ENCODE measurements at places on chromosomes 3 and 15. TPM values are rescaled to one million over a fixed set of nuclear protein-coding genes. Genes with fewer than 3 reads are reported as not detected.

DNA sequence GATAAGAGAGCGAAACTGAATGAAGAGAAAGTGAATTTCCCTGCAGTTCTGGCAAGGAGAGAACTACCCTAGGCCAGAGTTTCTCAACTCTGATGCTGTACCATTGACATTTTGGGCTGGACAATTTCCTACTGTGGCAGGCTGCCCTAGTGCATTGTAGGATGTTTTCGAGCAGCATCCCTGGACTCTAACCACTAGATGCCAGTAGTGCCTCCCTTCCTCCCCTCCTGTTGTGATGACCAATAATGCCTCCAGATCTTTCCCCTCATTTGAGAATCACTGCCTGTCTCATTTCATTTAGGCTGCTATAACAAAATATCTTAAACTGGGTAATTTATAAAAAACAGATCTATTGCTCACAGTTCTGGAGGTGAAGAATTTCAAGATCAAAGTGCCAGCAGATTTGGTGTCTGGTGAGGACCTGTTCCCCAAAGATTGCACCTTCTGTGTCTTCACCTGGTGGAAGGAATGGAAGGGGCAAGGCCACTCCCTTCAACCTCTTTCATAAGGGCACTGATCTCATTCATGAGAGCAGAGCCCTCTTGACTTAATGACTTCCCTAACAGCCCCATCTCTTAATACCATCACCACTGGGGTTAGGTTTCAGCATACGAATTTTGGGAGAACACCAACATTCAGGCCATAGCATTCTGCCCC lies 188.9 kb upstream of the MEIS2 start:
- DNase-seq = peak; percentile 3

- no peak for DNase-seq
Measured at GRCh38 chr15:70430069-70430468, 332.4 kb upstream of the TLE3 start.

DNA sequence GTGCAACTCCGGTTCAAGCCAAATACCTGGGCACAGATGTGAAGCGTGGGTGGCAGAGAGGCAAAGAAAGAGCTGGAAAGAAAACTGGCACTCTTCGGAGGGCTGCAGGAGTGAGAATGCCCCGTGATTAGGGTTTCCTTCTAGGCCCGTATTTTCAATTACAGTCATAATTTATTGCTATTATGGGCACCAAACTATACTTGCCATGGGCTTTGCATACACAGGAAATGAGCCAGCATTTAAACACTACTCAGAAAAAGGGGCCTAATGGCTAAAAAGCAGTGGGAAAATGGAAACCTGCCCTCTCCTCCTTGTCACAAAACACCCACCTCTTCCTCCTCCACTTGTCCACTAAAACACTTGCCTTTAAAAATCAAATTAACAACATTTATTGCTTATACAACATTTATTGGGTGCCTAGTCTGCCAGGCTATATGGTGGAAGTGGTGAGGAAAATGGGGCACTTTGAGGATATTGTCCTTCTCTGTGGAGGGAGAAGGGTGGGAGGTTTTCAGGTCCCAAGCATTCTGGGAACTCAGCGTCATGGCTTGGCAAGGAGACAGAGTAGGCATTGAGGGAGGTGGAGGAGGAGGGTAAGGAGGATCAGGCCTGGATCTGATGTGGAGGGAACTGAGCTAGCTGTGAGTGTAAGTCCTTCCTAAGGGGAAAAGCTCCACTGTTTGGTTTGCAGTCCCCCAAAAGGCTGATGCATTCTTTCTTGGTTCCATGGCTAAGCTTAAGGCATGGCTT lies 160.9 kb downstream of the SLCO3A1 start:
- DNase-seq = no peak

DNA sequence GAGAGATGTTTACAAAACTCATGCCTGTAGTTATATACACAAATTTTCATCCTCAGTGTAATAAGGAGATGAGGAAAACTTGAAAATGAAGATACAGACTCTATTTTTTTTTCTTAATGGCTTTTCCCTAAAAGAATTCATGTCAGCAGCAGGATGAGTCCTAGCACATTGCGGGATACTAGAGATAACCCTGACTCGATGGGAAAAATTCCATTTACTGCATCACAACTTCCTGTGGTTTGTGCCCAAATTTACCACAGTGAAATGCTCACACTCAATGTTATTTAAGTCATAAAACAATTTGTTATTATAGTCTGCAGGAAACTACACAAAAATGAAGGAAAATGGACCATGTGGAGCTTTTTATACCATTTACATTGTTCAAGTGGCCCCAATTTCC lies 581.9 kb upstream of the ZNF717 start:
- no peak for DNase-seq

DNA sequence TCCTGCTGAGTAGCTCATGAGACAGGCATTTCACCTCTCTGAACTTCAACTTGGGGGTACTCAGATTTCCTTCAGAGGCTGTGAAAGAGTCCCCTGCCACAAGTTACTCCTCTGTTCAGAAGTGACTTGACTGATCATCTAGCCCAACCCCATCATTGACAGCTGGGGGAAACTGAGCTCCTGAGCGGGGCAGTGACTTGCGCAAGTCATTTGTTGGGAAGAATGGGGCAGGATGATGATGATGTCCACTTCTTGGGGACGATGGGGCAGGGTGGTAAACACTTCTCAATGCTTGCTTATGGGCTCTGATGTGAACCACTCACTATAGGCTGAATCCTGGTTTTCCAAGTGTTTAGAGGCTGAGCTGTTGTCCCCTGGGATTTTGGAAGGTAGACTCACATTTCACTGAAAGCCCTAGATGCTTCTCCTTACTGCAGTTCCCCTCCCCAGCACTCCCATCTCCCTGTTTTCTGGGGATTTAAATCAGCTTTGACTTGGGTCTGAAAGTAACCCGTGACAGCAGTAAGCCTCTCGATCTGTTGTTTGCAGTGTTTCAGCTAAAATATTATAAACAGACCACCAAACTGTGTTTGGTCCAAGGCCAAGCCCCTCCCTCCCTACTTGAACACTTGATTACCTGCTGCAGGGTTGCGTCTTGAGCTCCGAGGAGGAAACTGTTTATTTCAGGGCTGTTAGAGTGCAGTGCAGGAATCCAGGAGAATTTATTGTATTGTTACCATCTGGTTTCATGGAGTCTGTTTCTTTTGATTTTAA lies 25.1 kb downstream of the SMAD3 start:
- DNase-seq = no peak

DNA sequence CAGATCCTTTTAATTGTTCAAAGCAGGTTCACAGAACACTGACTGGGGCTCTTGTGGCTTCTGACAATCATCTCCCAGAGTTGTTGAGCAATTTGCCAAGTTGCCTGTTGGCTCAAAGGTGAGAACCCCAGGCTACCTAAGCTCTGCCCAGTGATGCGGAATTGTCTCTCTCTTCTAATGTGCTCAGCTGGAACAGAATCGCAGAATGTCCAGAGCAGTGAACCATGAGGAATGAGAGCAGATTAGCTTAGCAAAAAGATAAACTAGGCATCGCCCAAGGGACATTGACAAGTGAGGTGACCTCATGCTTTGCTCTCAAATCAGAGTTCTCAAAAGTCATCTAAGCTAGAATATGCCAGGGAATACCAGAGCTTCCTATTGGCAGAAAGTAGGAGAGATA lies 148.1 kb downstream of the WDR76 start:
- no peak for DNase-seq

DNA sequence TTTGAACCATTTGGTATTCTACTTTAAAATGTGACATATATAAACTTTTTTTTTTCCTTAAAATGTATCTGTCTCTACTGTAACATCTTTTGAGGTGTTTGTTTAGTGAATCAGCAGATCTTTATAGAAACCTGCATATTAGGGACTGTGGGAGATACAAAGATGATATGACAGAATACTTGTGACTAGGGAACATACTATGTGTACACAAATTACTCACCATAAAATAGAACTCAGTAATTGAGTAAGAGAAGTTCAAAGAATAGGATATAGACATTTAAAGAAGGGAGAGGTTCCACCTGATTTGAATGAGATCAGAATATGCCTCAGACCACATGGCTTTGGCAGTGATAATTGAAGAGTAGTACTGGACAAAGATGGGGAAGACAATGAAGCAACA lies 47.9 kb downstream of the ATP2C1 start:
- DNase-seq = no peak

- DNase-seq = no peak
Measured at GRCh38 chr15:88661041-88661700, 22.4 kb downstream of the ISG20 start.

- no peak for DNase-seq
Measured at GRCh38 chr3:125125821-125126245, 70.0 kb upstream of the HEG1 start.

- no peak for DNase-seq
Measured at GRCh38 chr3:96039632-96040031, 774.8 kb upstream of the EPHA6 start.

DNA sequence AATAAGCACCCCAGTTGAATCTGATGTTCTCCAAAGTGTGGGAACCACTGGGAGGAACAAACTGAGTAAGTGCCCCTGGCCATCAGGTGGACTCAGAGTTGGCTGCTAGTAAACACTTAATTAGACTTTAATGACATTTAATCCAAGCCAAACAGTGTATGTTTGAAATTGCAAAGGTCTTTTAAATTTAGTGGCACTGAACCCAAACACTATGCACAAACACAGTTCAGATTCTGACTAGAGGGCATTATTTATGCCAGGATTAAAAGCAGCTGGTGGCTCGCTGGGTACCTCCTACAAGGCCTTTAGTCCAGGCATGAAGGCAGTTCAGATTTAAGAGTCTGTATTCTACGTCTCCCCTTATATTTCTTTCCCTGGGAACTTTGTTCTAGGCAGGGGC lies 264.8 kb downstream of the CLSTN2 start:
- no peak for DNase-seq

- no peak for DNase-seq
Measured at GRCh38 chr3:66416556-66417304, 84.1 kb downstream of the LRIG1 start.

DNA sequence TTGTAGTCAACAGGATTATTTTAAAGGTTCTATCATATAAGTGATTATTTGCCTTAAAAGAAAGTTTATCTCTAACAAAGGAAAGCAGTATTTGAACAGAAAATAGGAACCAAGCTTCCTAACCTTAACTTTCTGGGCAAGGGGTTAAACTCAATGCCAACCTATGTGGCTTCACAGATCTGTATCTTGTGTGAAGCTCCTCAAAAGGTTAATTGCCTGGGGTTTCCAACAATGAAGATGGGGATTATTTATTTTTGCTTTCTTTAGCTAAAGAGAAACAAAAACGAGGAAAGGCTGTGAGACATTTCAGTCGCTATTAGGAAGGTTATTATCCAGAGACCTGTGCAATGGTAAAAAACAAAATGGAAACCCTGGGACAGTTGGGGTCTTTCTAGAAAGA lies 1.1 kb upstream of the WDR82 start:
- no peak for DNase-seq

DNA sequence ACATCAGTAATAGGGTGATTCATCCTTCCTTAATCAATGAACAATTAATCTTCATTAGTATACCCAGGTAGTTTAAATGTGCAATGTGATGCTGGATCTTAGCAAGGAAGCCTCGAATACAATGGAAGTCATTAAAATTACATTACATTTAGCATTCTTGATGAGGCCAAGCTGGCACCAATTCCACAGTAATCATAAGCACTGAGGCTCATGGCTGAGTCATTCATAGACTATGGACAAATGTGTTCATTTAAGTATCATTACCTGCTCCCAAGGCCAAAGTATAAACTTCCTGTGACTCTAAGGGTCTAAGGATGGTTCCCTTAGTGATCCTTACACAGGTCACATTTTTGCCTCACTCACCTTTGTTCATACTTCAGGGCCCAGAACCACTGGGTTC lies 266.4 kb upstream of the CDIN1 start:
- DNase-seq = no peak

DNA sequence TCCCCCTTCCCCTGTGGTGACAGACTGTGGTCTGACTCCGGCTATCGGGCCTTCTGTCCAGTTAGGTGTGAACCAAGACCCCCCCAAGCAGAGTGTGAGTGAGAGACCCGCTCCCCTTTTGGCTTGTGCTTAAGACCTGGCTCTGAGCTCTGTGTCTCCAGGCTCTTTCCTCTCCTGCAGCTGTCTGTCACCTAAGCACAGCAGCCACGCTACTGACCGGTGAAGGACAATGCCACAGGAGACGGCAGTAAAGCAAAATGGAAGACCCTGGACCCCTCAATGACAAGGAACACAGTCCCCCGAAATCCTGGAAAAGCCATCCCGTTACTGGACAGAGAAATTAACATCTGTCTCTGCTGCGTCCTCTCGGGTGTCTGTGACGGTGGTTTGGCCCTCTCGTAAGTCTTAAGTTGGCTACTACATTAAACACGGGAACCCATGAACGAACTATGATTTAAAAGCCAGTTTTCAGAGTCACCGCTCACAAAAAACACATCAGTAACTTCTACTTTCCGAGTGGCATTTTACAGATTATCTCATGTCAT lies 53.7 kb downstream of the CHSY1 start:
- DNase-seq = no peak

- peak; percentile 55 for DNase-seq
Measured at GRCh38 chr15:89395996-89396395, 61.4 kb upstream of the POLG start.

DNA sequence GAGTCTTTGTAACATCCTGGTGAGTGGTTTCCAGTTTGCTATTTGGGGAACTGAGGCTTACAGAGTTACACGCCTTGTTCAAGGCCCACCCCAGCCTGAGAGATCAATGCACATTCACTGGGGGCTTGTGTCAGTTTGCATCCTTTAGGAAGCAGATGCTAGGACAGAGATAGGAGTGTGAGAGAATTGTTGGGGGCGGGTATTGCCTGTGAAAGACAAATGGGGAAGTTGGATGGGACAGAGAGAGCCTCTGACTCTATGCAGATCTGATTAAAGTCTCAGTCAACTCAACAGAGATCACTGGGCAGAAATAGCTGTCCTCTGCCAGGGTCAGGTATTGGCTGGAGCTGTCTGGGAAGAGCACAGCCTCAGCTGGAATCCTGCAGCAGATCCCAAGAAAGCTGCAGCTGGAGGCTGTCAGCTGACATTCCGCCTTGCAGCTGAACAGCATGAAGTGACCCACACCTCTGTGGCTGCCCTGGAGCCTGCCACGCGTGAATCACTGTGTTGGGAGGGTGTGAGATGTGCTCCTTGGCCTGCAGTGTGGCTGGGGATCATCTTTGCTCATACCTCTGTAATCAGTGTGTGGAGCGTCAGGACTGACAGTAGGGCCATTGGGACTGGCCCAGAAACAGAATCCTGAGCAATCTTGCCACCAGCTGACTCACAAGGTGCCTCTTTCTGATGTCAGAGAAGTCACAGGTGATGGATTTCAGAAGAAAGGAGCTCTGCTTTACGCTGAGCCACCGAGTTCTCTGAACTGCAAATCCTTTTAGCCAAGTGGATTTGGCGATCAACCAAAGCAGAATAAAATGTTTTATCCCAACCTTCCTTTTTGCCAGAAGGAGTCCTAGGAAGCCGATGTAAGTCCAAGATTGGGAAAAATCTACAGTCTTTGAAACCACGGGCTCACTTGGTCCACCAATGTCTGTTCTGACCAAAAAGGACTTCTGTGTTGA lies 284.1 kb upstream of the LRRFIP2 start:
- DNase-seq = no peak

- DNase-seq = no peak
Measured at GRCh38 chr3:52057812-52058495, 1.6 kb upstream of the DUSP7 start.

The CLRN1 gene
- total RNA-seq = not detected

The TRIM59 gene
- 8.0 TPM for total RNA-seq

The ISLR gene
- total RNA-seq = 0.31 TPM

The GOLGA6L24 gene
- not detected for total RNA-seq

The SIDT1 gene
- not detected for total RNA-seq

The DUOX1 gene
- total RNA-seq = not detected

The ST8SIA2 gene
- total RNA-seq = 28.6 TPM

The CD80 gene
- total RNA-seq = 2.2 TPM

The AP3B2 gene
- total RNA-seq = not detected

The CAND2 gene
- total RNA-seq = 54.0 TPM

The GRK7 gene
- total RNA-seq = 0.05 TPM

The GOLGA6L4 gene
- total RNA-seq = 0.29 TPM

All from myocyte (in vitro differentiated cells).